ENCODE measurements at places on chromosomes 11 and 22. TPM values are rescaled to one million over a fixed set of nuclear protein-coding genes. Genes with fewer than 3 reads are reported as not detected.
A peak's percentile ranks its signal among the peaks of the same experiment; 100 is the strongest.

C11orf91 gene
- not detected for polyA plus RNA-seq

NCAPD3 gene
- polyA plus RNA-seq = 20.2 TPM

PARVG gene
- 6.7 TPM for polyA plus RNA-seq

GPHA2 gene
- 0.24 TPM for polyA plus RNA-seq

DNA sequence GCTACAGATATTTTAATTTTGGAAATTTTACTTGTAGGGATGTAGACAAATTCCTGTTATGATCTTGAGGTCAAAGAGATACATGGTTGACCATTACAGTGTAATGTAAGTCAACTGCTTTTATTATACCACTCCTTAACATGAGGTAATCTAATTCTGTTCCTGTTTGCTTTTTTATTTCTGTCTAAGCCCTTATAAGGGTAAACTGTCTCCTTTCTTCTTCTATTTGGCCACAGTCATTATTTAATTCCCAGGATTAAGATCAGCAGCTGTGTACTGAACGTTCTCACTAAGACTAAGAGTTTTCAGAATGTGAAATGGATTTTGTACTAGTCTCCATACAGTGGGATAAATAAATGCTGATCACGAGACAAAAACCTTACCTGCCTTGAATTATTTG is 32.8 kb downstream of the C2CD3 start:
- no peak for DNase-seq
- peaks cover 5% of the 10 kb centered on the region for H3K36me3 ChIP-seq
- no peaks in the 10 kb centered on the region for H3K27me3 ChIP-seq
- peak overlapping the region; percentile 39 for H3K27ac ChIP-seq
- H3K4me1 ChIP-seq = peaks cover 12% of the 10 kb centered on the region

- no peak overlapping the region for H3K4me3 ChIP-seq
- DNase-seq = no peak
- H3K27me3 ChIP-seq = no peaks in the 10 kb centered on the region
- H3K27ac ChIP-seq = no peak overlapping the region
Measured at GRCh38 chr11:17802491-17802890, 67.9 kb downstream of the KCNC1 start.

- no peaks in the 10 kb centered on the region for H3K36me3 ChIP-seq
- H3K4me1 ChIP-seq = no peaks in the 10 kb centered on the region
- H3K27me3 ChIP-seq = no peaks in the 10 kb centered on the region
- DNase-seq = no peak
Measured at GRCh38 chr11:9901943-9902342, 238.1 kb downstream of the SWAP70 start.

- H3K4me1 ChIP-seq = no peaks in the 10 kb centered on the region
- no peaks in the 10 kb centered on the region for H3K36me3 ChIP-seq
- no peak overlapping the region for H3K27ac ChIP-seq
- no peak overlapping the region for H3K4me3 ChIP-seq
Measured at GRCh38 chr11:33615751-33616150, 84.9 kb downstream of the C11orf91 start.

DNA sequence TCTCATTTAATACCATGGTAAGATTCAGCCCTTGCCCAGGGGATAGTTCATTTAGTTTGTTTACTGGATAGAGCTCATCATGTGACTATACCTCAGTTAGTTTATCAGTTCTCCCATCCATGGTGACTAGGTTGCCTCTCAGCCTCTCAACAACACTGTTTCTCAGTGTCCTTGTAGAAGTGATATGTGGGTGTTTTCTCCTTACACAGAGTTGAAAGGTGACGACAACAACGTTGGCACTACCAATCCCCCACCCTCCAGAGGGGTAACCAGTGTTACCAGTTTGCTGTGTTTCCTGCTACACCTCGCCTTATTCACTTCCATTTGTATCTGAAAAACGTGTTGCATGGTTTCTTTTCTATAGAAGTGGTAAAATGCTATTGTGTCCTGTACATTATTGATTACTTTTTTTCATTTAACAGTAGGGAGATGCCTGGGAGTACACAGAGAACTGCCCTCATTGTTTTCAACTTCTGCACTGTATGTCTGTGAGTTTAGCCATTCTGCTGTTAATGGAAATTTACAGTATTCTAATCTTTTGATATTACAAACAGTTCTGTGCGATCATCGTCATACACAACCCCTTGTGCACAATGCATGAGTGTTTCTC is 11.6 kb downstream of the NEAT1 start:
- DNase-seq = no peak
- peaks cover 35% of the 10 kb centered on the region for H3K36me3 ChIP-seq
- no peaks in the 10 kb centered on the region for H3K4me1 ChIP-seq
- no peak overlapping the region for H3K4me3 ChIP-seq

- H3K27me3 ChIP-seq = no peaks in the 10 kb centered on the region
- peaks cover 3% of the 10 kb centered on the region for H3K4me1 ChIP-seq
- no peaks in the 10 kb centered on the region for H3K36me3 ChIP-seq
- H3K4me3 ChIP-seq = no peak overlapping the region
- H3K27ac ChIP-seq = no peak overlapping the region
Measured at GRCh38 chr11:72418834-72419560, 15.3 kb downstream of the CLPB start.

- no peak for DNase-seq
- peaks cover 18% of the 10 kb centered on the region for H3K4me1 ChIP-seq
- no peaks in the 10 kb centered on the region for H3K36me3 ChIP-seq
Measured at GRCh38 chr11:33178443-33179180, 17.3 kb upstream of the CSTF3 start.

GRCh38 chr22:31055635-31056159 is 25.4 kb upstream of the SMTN start:
- DNase-seq = peak; percentile 97
- H3K4me3 ChIP-seq = no peak overlapping the region
- H3K27me3 ChIP-seq = no peaks in the 10 kb centered on the region
- H3K36me3 ChIP-seq = no peaks in the 10 kb centered on the region
- peak overlapping the region; percentile 78 for H3K27ac ChIP-seq

DNA sequence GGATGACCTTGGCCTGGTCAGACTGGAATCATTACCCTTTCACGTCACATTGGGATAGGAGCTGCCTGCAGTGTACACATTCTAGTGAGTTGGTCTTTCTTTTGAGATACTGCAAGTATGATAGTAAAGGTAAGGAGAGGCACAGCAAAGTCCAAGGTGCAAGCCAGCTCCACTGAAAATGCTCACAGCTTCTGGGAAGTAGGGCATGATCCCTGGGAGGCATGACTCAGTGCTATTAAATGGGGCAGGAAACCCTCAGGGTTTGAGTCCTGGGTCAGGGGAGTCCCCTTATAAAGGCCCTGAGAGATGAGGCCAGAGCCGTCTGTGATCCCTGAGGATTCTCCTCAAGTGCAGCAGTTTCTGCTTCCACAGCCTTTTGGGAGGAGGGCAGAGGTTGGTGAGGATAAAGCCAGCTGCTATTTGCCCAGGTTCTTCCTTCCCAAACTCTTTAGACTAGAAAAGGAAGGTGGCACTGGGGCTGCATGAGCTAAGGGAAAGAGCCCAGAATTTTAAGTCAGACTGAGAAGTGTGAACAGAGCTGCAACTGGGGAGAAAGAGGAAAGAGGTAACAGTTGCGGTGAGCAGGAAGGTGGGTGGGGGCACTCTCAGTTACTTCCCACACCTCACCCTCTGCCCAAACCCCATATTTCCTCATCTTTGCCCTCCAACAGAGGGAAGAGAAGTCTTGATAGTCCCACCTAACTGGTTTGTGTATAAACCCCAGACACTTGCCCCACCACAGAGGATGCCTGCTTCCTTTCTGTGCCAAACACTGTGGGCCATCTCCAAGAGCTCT is 14.4 kb upstream of the OR52K1 start:
- no peaks in the 10 kb centered on the region for H3K36me3 ChIP-seq
- DNase-seq = peak; percentile 85
- peak overlapping the region; percentile 85 for H3K27ac ChIP-seq
- no peak overlapping the region for H3K4me3 ChIP-seq
- H3K27me3 ChIP-seq = no peaks in the 10 kb centered on the region

GRCh38 chr22:40928657-40929056 is 22.5 kb upstream of the RBX1 start:
- H3K4me3 ChIP-seq = no peak overlapping the region
- no peak overlapping the region for H3K27ac ChIP-seq
- H3K36me3 ChIP-seq = peaks cover 11% of the 10 kb centered on the region
- H3K4me1 ChIP-seq = no peaks in the 10 kb centered on the region
- DNase-seq = no peak

DNA sequence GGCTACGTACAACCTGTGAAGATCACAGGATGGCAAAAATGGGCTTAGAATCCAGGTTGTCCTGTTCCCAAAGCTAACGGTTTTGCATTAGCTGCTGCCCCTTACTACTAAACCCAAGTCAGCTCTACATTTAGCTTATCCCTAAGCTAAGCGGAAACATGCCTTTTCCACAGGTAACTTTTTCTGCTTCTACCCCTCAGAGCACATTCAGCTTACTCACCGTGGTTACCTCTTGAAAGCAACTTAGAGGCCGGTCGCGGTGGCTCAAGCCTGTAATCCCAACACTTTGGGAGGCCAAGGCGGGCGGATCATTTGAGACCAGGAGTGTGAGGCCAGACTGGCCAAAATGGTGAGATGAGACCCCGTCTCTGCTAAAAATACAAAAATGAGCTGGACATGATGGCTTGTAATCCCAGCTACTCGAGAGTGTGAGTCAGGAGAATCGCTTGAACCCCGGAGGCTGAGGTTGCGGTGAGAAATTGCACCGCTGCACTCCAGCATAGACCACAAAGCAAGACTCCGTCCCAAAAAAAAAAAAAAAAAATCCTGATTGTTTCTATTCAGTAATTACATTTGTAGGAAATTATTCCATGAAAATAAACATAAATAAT is 790 bp upstream of the TMEM41B start:
- H3K4me1 ChIP-seq = peaks cover 20% of the 10 kb centered on the region
- H3K27ac ChIP-seq = peak overlapping the region; percentile 90
- no peak for DNase-seq
- peak overlapping the region; percentile 97 for H3K4me3 ChIP-seq
- no peaks in the 10 kb centered on the region for H3K27me3 ChIP-seq

GRCh38 chr11:76560219-76560618 is 110.3 kb downstream of the LRRC32 start:
- no peaks in the 10 kb centered on the region for H3K36me3 ChIP-seq
- H3K4me3 ChIP-seq = no peak overlapping the region
- H3K27me3 ChIP-seq = no peaks in the 10 kb centered on the region

DNA sequence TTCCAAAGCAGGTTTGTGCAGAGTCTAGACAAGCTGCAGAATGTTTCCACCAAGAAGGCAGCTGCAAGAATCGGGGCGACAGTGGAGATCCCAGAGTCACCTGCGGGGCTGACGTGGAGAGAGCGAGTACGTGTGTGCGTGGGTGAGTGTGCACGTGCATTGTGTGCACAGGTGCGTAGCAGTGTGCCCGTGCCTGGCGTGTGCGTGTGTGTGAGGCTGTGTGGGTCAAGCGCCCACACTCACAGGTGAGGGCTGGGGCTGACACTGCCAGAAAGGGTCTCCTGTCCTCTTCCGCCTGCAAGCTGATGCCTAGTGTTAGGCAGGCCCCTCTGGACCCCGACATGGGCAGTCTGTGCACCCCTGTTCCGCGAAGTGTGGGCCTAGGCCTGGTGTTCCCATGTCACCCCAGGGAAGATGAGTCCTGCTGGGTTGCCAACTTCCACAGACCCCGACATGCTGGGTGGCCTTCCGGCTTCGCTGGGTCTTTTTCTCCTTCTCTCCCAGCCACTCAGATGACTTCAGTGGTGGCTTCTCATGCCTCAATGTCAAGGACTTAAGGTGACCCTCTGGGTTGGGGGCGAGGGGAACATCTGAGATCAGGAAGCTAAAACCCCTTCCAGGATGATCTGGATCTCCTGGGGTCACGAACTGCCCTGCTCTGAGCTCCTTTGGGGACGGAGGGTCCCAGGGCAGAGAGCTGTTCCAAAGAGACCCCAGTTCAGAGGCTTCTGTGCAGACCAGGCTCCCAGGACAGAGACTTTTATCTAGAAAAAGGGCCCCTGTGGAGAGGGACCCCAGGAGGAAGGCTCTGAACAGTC is 10.4 kb upstream of the SYT8 start:
- no peak overlapping the region for H3K4me3 ChIP-seq
- H3K27me3 ChIP-seq = no peaks in the 10 kb centered on the region
- no peaks in the 10 kb centered on the region for H3K36me3 ChIP-seq

DNA sequence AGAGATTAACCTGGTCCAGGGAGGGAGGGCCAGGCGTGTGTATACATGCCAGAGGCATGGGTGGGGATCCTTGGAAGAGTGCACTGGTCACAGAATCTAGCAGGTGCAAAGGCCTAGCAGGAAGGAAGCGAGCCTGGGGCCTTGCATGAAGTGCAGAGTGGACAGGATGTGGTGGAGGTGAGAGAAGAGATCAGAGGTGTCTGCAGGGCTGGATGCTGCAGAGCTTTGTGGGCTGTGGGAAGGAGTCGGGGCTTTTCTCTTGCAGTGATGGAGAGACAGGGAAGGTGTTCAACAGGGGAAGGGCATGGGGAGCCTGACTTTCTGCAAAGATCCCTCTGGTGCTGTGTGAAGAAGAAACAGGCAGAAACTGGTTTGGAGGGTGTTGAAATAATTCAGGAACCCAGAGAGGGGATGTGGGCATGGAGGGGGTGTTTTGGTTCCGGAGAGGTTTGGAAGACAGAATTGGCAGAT is 2.5 kb upstream of the TPST2 start:
- H3K4me3 ChIP-seq = no peak overlapping the region
- H3K27ac ChIP-seq = no peak overlapping the region
- peaks cover 5% of the 10 kb centered on the region for H3K4me1 ChIP-seq
- peak; percentile 26 for DNase-seq

DNA sequence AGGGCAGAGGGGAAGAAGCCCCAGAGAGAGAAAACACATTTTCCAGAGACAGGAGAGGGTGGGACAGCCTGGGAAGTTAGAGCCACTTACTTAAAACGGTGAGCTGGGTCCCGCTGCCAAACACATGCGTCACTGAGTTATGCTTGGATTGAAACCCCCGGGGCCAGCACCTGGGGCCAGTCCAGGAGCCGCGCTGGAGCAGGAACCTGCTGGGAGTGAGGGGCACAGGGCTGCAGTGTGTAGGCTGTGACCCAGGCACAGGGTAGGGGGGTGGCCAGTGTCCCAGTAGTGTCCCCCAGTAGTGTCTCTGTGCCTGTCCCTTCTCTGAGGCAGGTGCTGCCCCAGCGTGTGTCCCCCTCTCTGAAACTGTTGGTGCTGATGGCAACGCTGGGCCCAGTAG is 5.2 kb downstream of the IGLL1 start:
- no peak overlapping the region for H3K27ac ChIP-seq
- no peak overlapping the region for H3K4me3 ChIP-seq
- H3K4me1 ChIP-seq = no peaks in the 10 kb centered on the region
- no peaks in the 10 kb centered on the region for H3K36me3 ChIP-seq
- no peaks in the 10 kb centered on the region for H3K27me3 ChIP-seq

DNA sequence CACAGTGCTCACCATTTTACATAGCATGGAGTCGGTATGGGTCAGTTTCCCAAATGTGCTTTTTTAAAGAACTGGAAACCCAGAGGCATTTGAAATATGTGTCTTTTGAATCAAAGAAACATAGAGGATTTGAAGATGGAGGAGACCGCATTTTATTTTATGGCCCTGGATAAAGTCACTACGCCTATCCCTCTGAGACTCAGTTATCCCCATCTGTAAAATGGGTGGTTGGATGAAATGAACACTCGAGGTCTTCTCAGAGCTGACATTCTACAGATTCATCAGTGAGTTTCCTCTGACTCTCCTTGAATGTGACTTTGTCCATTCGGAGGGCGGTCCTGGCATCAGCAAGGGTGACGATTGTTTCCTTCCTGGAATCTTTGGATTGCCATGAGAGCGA is 135.1 kb downstream of the MIAT start:
- no peak overlapping the region for H3K4me3 ChIP-seq
- H3K27me3 ChIP-seq = no peaks in the 10 kb centered on the region
- H3K36me3 ChIP-seq = peaks cover 13% of the 10 kb centered on the region
- no peaks in the 10 kb centered on the region for H3K4me1 ChIP-seq

GRCh38 chr11:109027851-109028250 is 363.0 kb downstream of the DDX10 start:
- no peaks in the 10 kb centered on the region for H3K4me1 ChIP-seq
- H3K36me3 ChIP-seq = no peaks in the 10 kb centered on the region
- H3K27ac ChIP-seq = no peak overlapping the region

All from large intestine (tissue), 12 donors.